ENCODE measurements at places on chromosomes 7 and 10.

DNA sequence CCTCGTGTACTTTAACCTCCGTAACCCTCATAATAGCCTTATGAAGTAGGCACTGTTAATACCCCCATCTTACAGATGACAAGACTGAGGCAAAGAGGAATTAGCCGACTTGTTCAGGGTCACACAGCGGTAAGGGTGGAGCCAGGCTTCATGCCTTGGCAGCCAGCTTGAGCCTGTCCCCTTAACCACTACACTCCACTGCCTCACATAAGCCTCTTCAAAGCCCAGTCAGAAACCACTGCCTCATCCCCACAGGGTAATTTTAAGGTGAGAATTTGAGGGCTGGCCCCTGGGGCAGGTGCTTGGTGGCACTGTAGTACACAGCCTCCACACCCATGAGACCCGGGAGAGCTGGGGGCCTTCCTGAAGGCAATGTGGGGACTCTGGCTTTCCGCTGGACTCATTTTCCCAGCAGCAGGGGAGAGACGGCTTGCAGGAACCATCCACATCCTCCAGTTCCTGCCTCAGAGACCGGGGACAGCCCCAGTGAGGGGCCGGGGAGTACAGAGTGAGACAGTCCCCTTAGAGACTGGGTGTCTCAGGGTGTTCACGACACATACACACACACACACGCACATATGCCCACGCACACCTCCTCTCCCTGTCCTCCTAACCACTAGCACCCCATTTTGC lies 7.6 kb upstream of the C10orf105 start:
- H3K27ac ChIP-seq: peak overlapping the region; percentile 67
- H3K36me3 ChIP-seq: no peaks in the 10 kb centered on the region

DNA sequence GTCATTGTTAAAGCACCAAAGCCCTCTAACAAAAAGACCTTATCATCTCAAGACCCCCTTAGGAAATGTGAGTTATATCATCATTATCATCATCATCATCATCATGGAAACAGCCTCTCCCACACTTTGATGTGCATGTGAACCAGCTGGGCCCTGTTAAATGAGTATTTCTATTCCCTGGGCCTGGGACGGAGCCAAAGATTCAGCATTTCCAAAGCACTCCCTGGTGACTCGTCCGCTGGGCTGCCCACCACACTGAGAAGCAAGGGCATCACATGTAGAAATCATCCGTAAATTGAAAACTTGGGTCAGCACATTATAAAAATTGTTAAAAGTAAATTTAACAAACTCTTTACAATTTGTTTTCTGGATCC lies 88.6 kb downstream of the PTPRN2 start:
- DNase-seq: no peak
- H3K4me1 ChIP-seq: no peaks in the 10 kb centered on the region
- H3K27ac ChIP-seq: no peak overlapping the region
- H3K27me3 ChIP-seq: no peaks in the 10 kb centered on the region
- H3K4me3 ChIP-seq: no peak overlapping the region
- H3K36me3 ChIP-seq: no peaks in the 10 kb centered on the region

DNA sequence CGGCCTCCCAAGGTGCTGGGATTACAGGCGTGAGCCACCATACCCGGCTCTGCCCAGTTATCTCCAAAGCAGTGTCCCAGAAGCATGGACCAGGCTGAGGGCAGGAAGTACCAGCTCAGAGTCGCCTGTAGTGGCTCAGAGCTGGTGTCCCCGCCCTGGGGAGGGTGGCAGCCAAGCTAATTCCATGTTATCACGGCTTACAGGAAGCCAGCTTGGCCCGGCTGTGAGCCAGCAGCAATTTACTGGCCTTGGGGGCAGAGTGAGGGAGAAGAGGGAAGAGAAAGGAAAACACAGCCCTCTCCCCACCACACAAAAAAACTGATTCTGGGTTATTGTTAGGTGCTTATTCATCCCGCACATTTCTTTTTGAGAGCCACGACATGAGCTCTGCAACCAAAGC lies 88.1 kb downstream of the HIP1 start:
- H3K36me3 ChIP-seq: no peaks in the 10 kb centered on the region
- no peaks in the 10 kb centered on the region for H3K27me3 ChIP-seq
- H3K4me1 ChIP-seq: peaks cover 11% of the 10 kb centered on the region
- H3K27ac ChIP-seq: no peak overlapping the region
- no peak for DNase-seq

DNA sequence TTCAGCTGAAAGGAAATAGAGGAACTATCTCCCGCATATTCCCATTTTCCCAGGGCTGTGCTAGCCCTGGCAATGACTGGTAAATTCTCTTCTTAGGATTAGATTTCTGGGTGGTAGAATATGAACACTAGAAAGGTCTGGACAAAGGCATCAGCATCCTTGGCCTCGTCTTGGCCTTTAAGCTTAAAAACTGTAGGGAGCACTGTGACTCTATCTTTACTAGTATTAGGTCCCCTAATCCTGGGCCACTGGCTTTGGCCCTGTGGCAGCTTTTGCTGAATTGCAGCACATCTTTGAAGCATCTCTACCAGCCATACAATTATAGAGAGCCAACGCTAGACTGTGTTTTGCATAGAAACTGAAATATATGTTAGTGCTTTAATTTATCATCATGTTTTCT lies 41.5 kb upstream of the EBLN1 start:
- H3K36me3 ChIP-seq: no peaks in the 10 kb centered on the region
- H3K4me3 ChIP-seq: no peak overlapping the region
- H3K27ac ChIP-seq: no peak overlapping the region
- H3K27me3 ChIP-seq: no peaks in the 10 kb centered on the region

- H3K4me3 ChIP-seq: peak overlapping the region; percentile 3
- no peak overlapping the region for H3K27ac ChIP-seq
- no peak for DNase-seq
- H3K36me3 ChIP-seq: no peaks in the 10 kb centered on the region
- H3K27me3 ChIP-seq: no peaks in the 10 kb centered on the region
These were observed 425 bp downstream of the TLL2 start for GRCh38 chr10:96513305-96513697.

DNA sequence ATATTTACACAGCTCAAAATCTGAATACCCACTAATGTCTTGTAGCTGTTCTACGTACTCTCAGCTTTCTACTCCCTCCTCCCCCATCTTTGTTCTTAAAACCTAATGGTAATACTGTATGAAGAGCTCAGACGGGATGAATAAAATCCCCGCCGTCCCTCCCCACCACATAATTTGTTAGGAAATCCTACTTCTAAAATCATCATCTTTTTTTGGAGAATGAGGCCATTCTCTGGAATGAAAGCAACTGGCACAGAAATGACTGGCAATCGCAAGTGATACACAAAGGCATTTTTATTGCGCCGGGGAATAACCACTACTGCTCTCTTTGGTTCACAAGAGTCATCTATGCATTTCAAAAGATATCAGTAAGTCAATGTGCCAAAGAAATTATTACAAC lies 27.3 kb downstream of the SLC35B4 start:
- no peaks in the 10 kb centered on the region for H3K27me3 ChIP-seq
- peaks cover 6% of the 10 kb centered on the region for H3K4me1 ChIP-seq
- no peaks in the 10 kb centered on the region for H3K36me3 ChIP-seq
- no peak for DNase-seq

GRCh38 chr7:134365341-134366054 lies 48.8 kb upstream of the SLC35B4 start:
- peaks cover 75% of the 10 kb centered on the region for H3K4me1 ChIP-seq
- no peak overlapping the region for H3K4me3 ChIP-seq
- H3K27ac ChIP-seq: peak overlapping the region; percentile 88
- H3K36me3 ChIP-seq: no peaks in the 10 kb centered on the region
- no peaks in the 10 kb centered on the region for H3K27me3 ChIP-seq
- no peak for DNase-seq

GRCh38 chr7:47552621-47553020 lies 29.3 kb downstream of the TNS3 start:
- no peak for DNase-seq
- peaks cover under 1% of the 10 kb centered on the region for H3K36me3 ChIP-seq
- no peak overlapping the region for H3K4me3 ChIP-seq
- no peak overlapping the region for H3K27ac ChIP-seq
- no peaks in the 10 kb centered on the region for H3K27me3 ChIP-seq

- no peak overlapping the region for H3K4me3 ChIP-seq
- H3K27me3 ChIP-seq: no peaks in the 10 kb centered on the region
- H3K36me3 ChIP-seq: no peaks in the 10 kb centered on the region
- DNase-seq: no peak
These were observed 26.0 kb downstream of the FAM241B start for GRCh38 chr10:69655868-69656555.

GRCh38 chr7:46047581-46047980 lies 126.5 kb upstream of the IGFBP3 start:
- H3K4me1 ChIP-seq: no peaks in the 10 kb centered on the region
- H3K36me3 ChIP-seq: no peaks in the 10 kb centered on the region
- no peak overlapping the region for H3K27ac ChIP-seq
- H3K27me3 ChIP-seq: no peaks in the 10 kb centered on the region
- no peak for DNase-seq
- no peak overlapping the region for H3K4me3 ChIP-seq

- peak overlapping the region; percentile 57 for H3K27ac ChIP-seq
- no peaks in the 10 kb centered on the region for H3K36me3 ChIP-seq
- H3K27me3 ChIP-seq: no peaks in the 10 kb centered on the region
- H3K4me3 ChIP-seq: no peak overlapping the region
These were observed 118.9 kb downstream of the APBB1IP start for GRCh38 chr10:26556748-26557640.

GRCh38 chr10:27685681-27686080 lies 59.9 kb downstream of the MKX start:
- H3K27me3 ChIP-seq: no peaks in the 10 kb centered on the region
- no peak overlapping the region for H3K4me3 ChIP-seq
- no peaks in the 10 kb centered on the region for H3K36me3 ChIP-seq
- no peak for DNase-seq

GRCh38 chr10:8919280-8919679 lies 864.8 kb downstream of the GATA3 start:
- no peak for DNase-seq
- no peak overlapping the region for H3K27ac ChIP-seq
